Activated T-helper 17 cell treated with anti-CD3 and anti-CD28 coated beads, Interleukin-2, amount 50 U/mL, for 72 hours (primary cell): ENCODE measurements at places on chromosomes 7 and 10.

GRCh38 chr7:79876848-79877252 lies 257.8 kb upstream of the GNAI1 start:
- no peak for ATAC-seq

DNA sequence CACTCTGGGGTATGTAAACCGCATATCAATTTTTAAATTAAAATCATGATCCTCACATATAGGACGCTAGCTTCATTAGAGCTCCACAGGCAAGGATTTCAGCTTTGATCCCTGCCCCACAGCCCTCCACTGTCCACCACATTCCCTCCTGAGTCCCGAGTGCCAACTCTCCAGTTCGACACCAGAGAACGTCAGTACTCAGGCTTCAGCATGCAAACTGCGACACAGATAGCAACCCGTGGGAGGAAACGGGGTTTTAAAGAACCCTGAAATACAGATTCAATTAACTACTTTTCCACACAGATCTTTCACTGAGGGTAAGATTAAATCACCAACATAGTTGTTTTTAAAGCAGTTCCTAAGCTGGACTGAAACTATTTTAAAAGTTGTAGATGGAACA lies 26.1 kb downstream of the RAPGEF5 start:
- ATAC-seq: no peak

- ATAC-seq: peak; percentile 42
Observed at GRCh38 chr10:69123306-69123746, 652 bp upstream of the VPS26A start.

GRCh38 chr7:78953090-78953489 lies 500.4 kb downstream of the MAGI2 start:
- ATAC-seq: no peak

GRCh38 chr7:115267503-115267902 lies 345.6 kb downstream of the MDFIC start:
- peak; percentile 54 for ATAC-seq
